ENCODE measurements at places on chromosomes 3 and 15.

GRCh38 chr15:38524156-38524555, 40.5 kb downstream of the RASGRP1 start:
- DNase-seq: no peak

DNA sequence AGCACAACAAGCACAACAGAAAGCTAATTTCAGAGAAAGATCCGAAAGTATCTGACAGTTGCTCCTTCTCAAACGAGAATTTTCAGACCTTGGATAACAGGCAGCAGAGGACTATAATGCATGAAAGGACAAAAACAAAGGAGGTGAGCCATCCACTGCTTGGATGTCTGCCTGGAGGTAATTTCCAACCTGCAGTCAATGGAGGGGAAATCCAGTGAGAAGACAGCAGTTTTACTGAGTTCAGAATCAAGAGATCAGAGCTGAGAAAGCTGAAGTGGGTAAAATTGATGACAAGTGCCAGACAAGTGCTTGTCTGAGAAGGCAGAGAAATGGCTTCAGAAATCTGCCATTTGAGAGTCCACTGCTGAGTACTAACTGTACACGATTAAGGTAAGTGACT, 22.1 kb downstream of the UBE3A start:
- DNase-seq: peak; percentile 37

DNA sequence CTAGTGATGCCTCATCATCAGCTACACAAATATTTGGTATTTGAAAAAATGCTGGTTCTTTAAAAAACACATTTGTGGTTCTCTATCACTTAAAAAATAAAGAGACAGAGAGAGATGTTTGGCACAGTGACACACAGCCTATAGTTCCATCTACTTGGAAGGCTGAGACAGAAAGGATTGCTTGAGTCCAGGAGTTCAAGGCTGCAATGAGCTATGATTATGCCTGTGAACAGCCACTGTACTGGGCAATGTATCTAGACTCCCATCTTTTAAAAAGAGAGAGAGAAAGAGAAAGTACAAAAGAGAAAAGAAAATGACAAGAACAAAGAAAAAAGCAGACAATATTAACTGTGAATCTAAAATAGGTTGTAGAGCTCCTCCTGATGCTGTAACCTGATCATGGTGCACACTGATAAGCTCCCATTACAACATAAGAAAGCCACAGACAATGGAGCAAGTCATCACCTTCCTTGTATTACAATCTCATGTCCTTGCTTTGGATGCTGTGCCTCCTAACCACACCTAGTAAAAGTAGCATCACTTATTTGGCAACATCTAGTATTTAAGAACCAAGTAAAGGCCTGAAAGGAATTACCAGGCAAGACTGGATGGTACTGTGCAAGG, 31.7 kb upstream of the MAP4 start:
- no peak for DNase-seq

GRCh38 chr3:61152071-61152470, 99.2 kb downstream of the FHIT start:
- no peak for DNase-seq

DNA sequence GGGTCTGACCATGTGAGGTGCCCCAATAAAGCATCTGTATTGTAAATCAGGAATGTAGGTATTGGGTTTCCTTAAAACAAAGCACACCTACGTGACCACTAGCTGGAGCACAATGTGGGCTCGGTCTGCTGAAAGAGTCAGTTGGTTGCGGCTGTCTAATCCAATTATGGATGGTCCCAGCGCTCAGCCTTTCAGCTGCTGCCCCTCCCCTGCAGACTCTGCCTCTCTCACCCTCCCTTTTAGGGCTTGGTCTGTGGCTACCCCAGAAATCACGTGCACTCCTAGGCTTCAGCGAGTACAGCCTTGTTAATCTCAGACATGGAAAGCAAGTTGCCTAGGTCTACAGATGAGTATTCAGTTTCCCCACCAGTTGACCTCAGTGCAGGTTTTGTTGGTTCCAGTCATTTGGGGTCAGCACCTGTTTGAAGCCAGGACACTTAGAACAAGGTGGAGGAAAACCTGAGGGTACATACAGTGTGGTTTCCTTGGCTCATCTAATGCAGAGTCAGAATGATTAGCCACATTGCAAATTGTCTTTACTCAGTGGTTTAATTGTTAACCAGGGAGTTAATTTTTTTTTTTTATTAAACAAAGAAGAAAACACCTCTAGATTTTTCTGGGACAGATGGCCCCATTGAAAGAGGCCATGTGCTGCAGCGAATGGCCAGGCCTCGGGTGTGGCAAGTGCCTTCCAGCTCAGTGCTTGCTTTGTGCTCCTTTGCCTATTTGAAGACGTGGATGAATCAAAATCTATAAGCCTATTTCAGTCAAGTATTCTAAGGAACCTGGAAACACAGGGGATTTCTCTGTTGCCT, 137.7 kb downstream of the IGF1R start:
- DNase-seq: peak; percentile 30

GRCh38 chr3:10448544-10448943, 56.8 kb downstream of the ATP2B2 start:
- DNase-seq: no peak

GRCh38 chr3:137171834-137172603, 214.2 kb downstream of the IL20RB start:
- no peak for DNase-seq

DNA sequence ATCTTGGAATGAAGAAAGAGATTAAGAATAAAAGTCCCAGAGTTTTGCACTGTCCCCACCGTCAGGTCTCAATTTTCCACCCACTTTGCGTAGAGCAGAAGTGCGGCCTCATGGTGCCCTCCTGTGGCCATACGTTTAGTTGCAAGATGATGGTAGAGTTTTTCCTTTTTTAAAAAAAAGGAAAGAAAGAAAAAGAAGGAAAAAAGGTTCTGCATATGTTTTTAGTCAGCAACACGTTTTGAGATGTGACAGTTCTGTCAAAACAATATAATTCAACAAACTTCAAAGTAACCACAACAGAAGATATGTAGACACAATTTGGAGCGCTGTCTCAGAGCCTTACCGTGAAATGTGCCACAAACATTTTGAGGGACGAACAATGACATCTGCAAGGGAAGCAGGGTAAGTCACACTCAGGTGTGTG, 24.6 kb downstream of the EBLN2 start:
- DNase-seq: peak; percentile 50

GRCh38 chr3:184691397-184692231, 20.2 kb downstream of the MAGEF1 start:
- no peak for DNase-seq

DNA sequence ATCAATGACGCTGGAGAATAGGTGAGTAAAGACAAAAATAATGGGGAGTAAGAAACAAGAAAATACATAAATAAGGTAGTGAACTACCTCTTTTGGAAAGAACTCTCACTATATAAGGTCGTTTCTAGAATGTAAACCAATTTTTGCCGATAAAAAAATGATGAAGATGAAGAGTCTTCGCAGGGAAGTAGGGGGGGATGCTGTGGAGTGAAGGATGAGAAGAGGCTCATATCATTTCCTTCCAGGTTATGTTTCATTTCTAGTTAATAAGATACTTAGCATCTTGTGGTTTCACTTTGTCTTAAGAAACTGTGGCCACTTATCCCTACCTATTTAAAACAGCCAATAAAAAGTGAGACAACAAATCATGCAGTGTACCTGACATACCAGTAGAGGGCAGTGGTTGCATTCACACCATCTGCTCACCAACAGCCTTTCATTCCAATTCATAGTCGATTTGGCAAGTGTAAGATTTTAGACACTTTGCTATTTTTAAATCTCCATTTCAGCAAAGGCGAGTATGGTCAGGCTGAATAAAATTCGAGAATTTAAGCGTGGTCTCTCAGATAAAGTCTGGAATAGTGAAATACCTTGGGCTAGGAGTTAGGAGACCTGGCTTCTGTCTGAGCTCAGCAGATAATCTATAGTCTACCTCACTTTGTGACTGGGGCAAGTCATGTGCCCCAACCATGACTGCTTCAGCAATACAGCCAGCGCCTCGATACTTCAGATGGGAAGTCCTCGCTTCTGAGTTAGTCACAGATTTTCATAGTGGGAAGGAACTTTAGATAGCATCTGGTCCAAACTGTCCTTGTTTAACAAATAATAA, 28.9 kb upstream of the ICE2 start:
- peak; percentile 80 for DNase-seq

DNA sequence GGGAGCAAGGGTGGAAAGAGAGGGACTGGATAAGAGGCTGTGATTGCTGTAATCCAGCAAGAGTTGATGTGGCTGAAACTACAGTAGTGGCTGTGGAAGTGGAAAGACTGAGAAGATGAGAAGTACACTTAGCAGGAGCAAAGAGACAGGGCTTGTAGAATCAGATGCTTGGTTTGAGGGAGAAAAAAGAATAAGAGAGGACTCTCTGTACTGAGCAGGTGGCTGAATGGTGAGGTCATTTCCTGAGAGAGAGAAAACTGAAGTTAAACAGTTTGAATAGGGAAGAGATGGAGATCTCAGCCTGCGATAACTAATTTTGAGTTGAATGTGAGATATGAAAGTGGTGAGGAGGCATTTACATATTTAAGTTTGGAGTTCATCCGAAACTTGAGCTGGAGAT, 95.8 kb upstream of the SLC25A36 start:
- no peak for DNase-seq

GRCh38 chr15:33639051-33639450, 328.3 kb downstream of the RYR3 start:
- DNase-seq: no peak

DNA sequence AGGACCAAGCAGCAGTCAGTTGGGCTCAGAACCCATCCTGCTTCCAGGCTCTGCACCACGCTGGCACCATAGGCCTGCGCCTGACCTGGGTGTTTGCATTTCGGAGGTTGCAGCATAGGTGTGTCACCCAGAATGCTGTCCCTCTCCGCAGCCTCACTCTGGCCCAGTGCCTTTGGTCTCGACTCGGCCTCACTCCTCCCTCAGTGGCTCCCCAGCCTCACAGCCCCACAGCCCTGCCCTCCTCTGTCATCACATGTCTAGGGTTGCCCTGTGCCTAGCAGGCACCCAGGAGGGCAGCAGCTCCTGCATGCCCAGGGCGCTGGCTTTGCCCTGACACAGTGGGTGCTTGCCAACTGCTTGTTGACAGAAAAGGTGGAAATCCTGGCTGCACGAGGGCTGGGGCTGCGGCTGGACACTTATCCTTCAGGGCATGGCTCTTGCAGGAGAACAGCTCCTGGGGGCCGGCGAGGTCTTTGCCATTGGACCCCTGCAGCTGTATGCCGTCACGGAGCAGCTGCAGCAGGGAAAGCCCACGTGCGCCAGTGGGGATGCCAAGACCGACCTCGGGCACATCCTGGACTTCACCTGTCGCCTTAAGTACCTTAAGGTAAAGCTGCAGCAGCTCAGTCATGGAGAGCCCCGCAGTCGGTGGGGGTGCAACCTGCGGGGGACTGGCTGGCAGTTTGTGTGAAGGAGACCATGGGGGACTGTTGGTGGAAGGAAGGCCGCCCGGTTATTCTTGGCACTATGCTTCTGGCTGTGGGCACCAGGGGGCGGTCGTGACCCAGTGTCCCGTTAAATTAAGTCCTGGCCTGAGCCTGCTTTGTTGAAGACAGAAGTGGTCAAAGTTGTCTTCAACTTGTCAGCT, 16.2 kb downstream of the NISCH start:
- peak; percentile 76 for DNase-seq

DNA sequence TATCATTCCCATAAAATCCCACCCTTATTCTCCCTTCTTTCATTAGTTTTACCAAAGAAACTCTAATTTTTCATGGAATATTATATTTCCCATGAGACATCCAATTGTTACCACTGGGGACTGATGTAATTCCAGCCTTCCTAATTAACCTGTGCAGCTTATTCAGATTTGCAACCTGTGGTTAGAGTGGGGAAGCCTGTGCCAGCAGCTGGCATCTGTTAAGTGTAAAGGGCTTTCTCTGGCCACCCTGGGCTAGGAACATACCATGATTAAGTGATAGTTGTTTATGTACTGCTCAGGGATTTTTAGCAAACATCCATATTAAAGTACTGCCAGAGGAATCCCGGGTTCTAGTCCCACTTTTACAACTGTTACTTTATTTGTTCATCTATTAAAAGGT, 78.2 kb downstream of the TPRG1 start:
- DNase-seq: no peak

- no peak for DNase-seq
Measured at GRCh38 chr3:149042789-149043386, 43.4 kb downstream of the HLTF start.

DNA sequence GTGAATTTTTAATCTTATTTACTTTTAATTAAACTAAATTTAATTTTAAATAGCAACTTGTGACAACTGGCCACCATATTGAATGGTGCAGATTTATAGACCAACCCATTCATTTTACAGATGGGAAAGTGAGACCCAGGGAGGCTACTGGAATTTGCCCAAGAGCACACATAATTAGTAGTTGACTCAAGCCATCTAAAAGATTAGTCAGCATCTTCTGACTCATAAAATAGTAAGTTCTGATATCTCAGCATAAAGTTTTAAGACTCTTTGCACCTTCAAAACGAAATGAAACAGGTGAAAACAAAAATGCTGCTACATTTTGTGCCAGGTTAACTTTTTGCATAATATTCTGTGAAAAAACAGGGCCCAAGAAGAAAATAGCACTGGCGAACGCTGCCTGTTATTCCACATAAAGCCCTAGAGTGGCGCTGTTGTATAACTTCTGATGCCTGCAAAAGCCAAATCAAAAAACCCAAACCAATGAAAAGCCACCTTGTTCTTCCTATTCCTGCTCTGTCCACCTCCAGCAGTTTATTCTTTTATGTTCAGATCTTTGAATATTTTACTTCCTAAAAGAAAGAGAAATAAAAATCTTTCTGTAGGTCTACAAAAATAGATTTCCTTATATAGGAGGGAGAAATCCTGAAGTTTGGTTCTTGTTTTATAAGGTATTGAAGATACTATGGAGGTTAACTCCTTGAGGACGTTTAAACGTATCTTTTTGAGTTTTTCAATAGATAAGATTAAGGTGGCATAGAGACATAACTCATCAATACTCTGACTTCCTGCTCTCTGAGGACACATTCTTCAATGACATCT, 62.8 kb downstream of the OTOL1 start:
- DNase-seq: peak; percentile 34

DNA sequence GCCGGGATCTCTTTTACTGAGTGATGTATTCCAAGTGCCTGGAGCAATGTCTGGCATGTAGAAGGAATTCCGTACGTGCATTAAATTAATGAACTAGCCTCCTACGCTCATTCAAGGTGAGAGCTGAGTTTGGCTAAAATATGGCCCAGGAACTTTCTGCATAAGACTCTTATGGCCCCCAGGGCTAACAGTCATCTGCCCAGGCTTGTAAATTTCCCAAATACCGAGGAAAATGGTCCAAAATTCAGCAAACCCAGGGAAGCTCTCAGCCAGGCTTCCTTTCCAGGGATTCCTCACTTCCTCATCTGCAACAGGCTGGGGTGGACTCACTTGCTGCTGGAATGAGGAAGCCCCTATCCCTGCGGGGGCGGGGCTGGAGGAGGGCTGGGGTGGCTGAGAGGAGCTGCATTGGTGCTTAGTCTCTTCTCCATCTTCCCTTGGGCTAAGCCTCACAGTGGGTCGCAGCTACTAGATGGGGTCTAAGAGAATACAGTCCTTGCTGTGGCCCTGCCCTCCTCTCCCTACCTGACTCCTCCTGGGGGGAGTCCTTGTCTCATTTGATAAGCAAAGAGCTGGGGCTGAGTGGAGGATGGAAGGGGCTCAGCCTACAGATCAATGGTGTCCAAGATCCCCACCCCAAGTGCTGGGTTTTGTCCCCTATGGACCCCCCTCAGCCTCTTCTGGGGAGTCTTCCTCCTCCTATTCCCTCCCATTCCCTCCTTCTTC, 28.5 kb upstream of the APOD start:
- no peak for DNase-seq
